Fibroblast of skin of left biceps (primary cell): ENCODE measurements at places on chromosomes 4 and X.

- no peak for DNase-seq
These were observed at the start of gene NAA10 for GRCh38 chrX:153934762-153935325. TSS of gene NAA10 (minus strand) at chrX:153935037. CDS start at chrX:153934904, 133 bp downstream.

- DNase-seq: peak; percentile 44
These were observed 599 bp downstream of the NUP54 start for GRCh38 chr4:76147454-76148141.

DNA sequence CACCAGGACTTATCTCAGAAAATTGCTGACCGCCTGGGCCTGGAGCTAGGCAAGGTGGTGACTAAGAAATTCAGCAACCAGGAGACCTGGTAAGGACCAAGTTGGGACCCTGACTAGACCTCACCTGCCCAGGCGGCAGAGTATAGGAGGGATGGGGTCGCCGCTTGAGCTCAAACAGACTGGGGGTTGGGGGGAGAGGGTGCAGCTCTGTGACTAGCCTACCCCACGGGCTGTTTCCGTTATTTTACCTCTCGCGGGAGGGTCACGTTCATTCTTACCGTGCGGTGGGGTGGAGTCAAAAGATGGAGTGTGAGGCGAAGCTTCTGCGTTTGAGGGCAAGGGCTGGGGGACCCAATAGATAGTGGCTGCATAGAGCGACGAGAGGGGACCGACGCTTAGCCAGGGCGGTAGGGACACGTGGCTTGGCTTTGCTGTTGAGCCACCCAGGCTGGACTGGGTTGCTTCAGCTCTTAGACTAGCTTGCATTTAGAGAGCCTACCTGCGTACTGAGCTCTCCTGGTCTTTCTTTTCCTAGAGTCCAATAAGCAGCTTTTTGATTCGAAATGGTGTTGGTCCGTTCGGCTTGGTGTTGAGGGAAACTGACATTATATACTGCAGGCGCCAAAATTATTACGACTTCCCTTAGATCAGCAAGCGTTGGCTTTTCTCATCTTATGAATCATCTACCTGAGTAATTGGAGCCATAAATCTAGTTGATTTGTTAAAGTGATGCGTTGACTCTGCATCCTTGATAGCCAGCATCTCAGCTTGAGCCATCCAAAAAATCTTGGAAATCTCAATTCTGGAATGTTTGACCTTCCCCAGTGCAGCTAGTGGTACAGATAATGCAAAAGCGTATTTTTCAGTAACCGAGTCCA, 591 bp downstream of the PRPS1 start:
- DNase-seq: no peak

- DNase-seq: no peak
These were observed 47.9 kb downstream of the MAD2L1 start for GRCh38 chr4:120018786-120019185.

DNA sequence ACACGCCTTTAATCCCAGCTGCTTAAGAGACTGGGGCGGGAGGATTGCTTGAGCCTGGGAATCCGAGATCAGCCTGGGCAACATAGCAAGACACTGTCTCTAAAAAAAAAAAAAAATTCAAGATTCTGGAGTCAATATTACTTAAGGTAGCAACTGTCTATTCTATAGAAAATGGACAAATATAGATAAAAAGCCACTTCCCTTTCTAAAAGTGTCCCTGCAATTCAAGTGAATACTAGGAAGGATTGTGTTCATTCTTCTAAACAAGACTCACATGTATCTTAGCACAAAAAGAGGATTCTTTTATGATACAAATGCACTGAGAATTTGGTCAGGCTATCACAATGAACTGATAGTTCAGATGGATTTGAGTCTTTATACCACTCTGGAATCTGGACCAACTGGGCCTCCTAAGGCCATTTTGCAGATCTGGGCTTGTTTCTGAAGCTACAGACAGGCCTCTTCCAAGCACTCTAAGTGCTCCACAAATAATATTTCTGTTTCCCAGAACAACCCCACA, 7.0 kb downstream of the PKD2 start:
- no peak for DNase-seq

DNA sequence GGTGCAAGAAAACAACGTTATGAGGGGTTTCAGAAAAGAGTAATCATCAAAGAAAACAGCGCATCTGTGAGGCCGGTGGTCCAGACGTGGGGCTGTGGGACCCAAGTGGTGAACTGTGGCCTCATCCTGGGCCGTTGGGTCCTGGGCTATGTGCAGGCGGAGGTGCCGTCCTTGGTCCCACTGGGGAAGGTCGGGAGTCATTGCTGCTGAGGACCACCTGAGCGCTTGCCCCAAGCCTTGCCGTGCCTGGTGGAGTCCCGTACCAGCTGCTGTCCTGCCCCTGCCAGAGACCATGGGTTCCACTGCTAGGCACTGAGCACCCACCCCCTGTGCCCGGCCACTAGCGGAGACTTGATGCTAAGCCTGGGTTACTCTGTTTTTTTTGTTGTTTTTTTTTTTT, 25.5 kb upstream of the UVSSA start:
- DNase-seq: no peak

- no peak for DNase-seq
These were observed 325.8 kb downstream of the LDB2 start for GRCh38 chr4:16572631-16573030.

- peak; percentile 79 for DNase-seq
These were observed 935.0 kb upstream of the INTU start for GRCh38 chr4:126697748-126698147.

GRCh38 chr4:48247878-48248558, 21.6 kb downstream of the TEC start:
- no peak for DNase-seq

GRCh38 chr4:105189855-105190650, 43.4 kb downstream of the TET2 start:
- DNase-seq: no peak

DNA sequence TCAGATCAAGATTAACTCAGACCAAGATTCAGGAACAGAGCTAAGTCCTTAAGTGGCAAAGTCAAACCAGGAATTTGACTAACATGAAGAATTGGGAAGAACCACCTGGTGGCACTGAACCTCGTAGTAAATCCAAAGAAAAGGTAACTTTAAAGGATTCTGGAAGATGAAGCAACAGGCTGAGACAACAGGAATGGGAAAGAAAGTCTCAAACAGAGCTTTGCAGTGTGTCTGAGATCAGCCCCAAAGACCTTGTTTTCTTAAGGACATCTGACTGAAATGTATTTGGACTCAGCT, 126.1 kb downstream of the ASB9 start:
- DNase-seq: no peak

DNA sequence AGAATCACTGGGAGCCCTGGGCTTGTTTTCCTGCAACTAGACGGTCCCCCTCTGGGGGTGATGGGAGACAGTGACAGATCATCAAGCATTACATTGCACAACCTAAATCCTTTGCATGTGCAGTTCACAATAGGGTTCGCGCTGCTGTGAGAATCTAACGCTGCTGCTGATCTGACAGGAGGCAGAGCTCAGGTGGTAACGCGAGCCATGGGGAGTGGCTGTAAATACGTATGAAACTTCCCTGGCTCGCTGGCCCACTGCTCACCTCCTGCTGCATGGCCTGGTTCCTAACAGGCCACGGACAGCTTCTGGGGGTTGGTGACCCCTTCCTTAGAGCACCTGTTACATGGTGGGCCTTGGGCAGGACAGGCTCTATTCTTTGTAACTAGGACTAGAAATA, 10.4 kb downstream of the PAQR3 start:
- DNase-seq: no peak

GRCh38 chr4:163279713-163280112, 52.7 kb downstream of the NPY1R start:
- DNase-seq: no peak

- no peak for DNase-seq
These were observed 3.5 kb downstream of the HUWE1 start for GRCh38 chrX:53682885-53683555.

GRCh38 chr4:1506956-1507721, 100.9 kb upstream of the NKX1-1 start:
- DNase-seq: no peak

DNA sequence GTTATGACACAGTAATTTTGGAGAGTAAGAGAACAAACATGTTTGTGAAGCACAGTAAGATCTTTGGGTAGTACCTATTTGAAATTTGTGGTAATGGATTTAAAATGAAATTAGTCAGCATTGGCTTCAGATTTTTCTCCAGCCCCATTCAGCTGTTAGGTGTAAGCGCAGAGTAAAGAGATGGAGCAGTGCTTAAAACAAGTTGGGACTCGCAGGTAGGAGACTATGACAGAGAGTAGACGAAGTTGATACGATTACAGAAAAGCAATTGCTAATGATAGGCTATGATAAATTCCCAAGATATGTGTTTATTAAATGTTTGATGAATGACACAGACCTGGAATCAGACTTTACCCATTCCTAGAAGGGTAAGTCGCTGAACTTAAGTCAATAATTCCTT, 72.6 kb downstream of the CHIC2 start:
- DNase-seq: no peak

DNA sequence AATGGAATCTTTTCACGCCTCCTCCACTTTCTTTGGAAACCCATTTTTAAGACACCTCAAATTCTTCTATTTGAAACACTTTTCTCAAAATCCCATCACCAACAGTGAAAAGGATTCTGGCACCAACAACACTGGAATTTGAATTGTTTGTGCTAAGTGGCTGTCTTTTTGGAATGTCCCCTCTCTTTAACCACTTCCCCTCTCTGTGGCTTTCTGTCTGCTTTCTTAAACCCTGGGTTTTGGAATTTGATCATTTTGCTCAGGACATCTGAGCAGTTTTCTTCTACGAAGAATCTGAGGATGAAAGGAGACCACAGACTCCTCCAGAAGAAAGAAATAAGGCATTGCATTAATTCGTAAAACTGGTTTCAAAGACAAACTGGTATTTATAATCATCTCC, 89.0 kb downstream of the MXRA5 start:
- no peak for DNase-seq
